ELF-1 (cell line): ENCODE measurements at places on chromosomes 4 and X.

- DNase-seq = no peak
Observed at GRCh38 chr4:108758498-108758897, 4.4 kb downstream of the ETNPPL start.

DNA sequence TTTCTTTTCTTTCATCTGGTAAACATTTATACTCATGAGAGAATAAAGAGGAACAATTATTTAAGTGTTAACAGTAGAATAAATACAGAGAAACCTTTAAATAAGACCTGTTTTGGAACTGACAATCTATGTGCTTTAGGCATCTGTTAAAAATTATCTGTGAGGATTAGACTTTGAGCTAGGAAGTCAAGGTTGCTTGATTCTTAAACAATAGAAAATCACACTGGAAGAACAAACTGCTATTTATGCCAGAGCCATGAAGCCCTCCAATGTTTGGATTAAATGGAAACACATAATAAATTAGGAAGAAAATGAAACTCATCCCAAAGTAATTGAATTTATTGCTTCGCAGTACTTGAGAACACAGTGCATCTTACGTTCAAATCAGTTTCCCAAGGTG, 207.2 kb upstream of the NPY2R start:
- DNase-seq = no peak

- DNase-seq = no peak
Observed at GRCh38 chr4:81664079-81664478, 192.4 kb upstream of the RASGEF1B start.

- no peak for DNase-seq
Observed at GRCh38 chr4:24321131-24321530, 263.2 kb downstream of the DHX15 start.

GRCh38 chr4:121800638-121800960, 524 bp upstream of the EXOSC9 start:
- no peak for DNase-seq

DNA sequence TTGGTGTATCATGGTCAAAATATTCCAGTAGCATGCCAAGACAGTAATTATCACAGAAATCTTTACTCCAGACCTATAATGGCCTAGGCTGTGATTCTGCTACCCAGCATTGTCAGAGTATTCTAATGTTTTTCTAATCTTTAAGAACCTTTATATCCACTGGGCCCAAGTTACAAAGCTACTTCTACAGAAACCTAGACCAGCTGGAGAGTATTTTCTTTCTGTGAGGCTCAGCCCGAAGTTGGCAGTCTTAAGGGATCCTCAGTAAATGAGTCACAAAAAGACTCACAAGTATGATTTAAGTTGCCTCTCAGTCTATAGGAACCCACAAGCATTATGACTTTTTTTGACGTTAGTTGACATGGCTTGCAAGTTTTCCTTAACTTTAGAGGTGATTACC, 638.5 kb upstream of the FAM241A start:
- DNase-seq = no peak

GRCh38 chrX:123206176-123206575, 22.1 kb downstream of the GRIA3 start:
- DNase-seq = no peak

GRCh38 chrX:120302434-120302833, 8.8 kb downstream of the TMEM255A start:
- DNase-seq = peak; percentile 81

DNA sequence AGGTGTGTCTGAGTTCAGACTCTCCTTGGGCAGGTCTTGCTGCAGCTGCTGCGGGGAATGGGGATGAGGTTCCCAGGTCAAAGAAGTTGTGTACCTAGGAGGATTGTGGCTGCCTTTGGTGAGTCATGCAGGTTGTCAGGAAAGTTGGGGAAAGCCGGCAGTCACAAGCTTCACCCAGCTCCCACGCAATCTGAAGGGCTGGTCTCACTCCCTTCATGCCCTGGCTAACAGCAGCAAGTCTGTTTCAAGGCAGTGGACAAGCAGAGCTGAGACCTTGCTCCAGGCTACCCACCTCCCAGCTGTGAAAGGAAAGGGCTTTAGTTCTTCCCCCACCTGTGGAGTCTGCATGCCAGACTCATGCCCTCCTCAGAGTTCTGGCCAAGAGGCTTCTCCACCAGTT, 287.2 kb downstream of the DTHD1 start:
- peak; percentile 5 for DNase-seq

GRCh38 chr4:139826426-139826825, 160.8 kb downstream of the MGST2 start:
- DNase-seq = no peak

DNA sequence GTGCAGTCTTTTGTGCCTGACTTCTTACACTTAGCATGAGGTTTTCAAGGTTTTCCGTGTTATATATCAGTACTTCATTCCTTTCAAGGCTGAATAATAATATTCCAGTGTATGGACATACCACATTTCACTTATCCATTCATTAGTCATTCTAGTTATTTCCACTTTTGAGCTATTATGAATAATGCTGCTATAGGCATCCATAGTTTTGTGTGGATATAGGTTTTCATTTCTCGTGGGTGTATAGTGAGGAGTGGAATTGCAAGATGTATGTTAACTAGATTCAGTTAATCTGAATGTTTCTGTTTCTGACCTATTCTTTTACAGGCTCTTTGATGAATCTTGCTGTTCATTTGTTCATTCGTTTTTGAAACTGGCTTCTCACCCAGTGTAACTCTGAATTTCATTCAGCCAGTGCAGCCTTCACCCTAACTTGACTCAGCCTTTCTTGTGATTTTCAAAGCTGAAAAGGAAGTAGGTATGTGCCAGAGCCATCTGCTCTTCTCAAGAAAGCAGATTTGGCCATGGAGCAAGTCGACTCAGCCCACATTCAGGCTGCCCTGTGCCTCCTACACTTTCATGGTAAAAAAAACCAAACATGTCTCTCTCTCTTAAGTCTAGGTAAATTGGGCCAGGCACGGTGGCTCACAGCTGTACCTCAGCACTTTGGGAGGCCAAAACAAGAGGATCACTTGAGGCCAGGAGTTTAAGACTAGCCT, 56.3 kb upstream of the NOCT start:
- no peak for DNase-seq

GRCh38 chr4:157035471-157035870, 40.5 kb upstream of the GLRB start:
- no peak for DNase-seq

DNA sequence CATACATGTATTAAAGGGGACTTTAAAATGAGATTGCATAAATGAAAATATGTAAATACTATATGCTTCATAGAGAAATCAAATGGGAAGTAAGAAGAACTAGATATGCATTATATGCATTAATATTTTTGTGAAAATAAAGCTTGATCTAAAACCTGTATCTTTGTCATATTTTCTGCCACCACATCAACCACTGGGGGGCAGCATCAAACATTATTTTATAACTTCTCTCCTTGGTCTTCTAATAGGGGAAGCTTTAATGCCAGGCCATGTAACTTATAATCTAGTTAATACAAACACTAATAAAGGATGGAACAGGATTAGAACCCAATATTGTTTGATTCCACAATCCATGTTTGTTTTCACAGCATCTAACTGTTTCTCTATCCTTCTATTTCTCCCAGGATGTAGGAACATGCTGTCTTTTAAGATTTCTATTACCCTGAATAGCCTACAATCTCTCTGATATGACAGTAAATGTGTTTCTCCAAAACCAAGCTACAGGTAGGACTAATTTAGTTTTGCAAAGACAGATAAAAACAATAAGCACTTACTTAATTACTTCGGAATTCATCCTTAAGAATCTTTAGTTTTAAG, 10.0 kb downstream of the QRFPR start:
- no peak for DNase-seq

- DNase-seq = no peak
Observed at GRCh38 chr4:66028668-66029067, 358.4 kb upstream of the EPHA5 start.

GRCh38 chrX:97050392-97050791, 166.7 kb downstream of the RPA4 start:
- no peak for DNase-seq

DNA sequence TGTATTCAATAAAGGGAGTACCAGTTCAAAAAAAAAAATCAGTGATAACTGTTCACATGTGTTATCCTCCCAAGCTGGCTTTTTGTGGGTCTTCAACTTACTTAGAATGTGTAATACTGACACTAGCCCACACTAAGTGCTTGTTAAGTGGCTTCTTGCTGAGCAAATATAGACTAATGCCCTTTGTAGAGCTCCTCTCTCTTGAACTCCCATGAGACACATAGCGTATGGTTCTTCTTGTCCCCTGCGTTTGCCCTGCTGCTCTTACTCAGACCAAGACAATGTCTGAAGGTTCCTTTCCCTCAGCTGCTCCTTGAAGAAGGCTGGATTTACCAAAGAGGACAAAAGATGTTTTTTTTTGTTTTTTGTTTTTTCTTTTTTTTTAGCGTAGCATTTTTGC, 110.9 kb downstream of the FRAS1 start:
- no peak for DNase-seq

DNA sequence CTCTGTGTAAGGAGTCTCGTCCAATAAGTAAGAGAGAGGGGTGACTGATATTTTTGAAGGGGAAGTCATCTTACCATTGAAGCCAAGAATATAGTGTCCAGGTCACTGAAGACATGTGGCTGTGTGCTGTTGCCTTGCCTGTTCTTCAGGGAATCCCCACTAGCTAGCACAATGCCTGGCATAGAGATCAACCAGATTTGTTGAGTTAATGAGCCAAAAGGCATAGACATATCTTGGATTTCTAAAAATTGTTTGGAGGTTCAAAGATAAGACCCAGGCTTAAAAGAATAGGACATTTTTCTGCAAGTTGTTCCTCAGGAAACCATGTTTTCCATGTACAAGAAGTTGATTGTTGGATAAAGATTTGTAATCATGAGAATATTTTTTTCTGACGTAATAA, 119.3 kb upstream of the DKK2 start:
- no peak for DNase-seq

DNA sequence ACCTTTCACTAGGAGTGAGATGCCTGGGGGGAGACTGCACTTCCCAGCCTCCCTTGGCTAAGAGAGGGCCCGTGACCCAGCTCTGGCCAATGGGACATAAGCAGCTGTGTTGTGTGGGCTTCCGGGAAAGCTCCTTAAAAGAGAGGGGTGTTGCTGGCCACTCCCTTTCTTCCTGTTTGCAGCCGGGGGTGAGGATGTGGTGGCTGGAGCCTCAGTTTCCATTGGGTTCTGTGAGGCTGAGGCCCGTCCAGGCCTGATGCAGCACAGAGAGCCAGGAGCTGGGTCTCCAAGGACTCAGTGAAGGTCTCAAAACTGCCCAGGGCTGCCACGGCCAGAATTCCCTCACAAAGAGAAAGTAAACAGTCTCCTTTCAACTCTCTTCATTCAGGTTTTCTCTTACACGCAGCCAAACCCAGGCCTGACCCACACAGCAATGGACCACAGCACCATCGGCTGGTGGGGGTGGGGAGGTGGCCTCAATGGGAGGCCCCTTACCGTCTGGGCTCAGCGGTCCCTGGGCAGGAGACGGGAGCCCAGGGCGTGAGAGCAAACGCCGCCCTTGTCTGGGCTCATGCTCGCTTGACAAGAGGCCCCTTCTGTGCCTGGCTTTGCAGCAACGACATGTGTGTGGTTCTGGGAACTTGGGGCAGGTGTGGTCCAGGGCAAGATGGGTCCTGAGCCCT, 6.6 kb downstream of the NKX1-1 start:
- peak; percentile 18 for DNase-seq

- DNase-seq = no peak
Observed at GRCh38 chr4:112938461-112939058, 110.9 kb upstream of the ANK2 start.

GRCh38 chr4:2484185-2484584, 15.3 kb downstream of the RNF4 start:
- DNase-seq = no peak

- no peak for DNase-seq
Observed at GRCh38 chrX:8075636-8076035, 95.4 kb downstream of the VCX2 start.

DNA sequence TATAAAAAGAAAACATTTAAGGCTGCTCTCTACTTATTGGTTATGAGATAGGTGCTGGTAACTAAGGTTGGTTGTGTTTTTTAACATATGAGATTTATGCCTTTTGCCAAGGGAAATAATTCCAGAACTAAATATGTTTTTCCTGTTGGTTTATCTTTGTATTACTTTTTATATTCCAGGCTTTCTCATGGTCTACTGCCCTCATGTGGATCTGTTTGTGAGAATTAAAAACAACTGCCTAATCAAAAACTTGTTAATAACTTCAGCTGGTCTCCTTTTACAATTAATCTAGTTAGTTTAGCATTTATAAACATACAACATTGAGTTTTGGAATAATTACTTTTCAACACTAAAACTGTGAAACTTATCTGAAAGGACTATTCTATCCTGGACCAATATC, 1208.3 kb downstream of the ADGRL3 start:
- DNase-seq = no peak

- DNase-seq = peak; percentile 53
Observed at GRCh38 chrX:23900220-23900797, 7.4 kb downstream of the APOO start.

GRCh38 chr4:68498413-68499007, 51.2 kb downstream of the TMPRSS11E start:
- DNase-seq = peak; percentile 32

DNA sequence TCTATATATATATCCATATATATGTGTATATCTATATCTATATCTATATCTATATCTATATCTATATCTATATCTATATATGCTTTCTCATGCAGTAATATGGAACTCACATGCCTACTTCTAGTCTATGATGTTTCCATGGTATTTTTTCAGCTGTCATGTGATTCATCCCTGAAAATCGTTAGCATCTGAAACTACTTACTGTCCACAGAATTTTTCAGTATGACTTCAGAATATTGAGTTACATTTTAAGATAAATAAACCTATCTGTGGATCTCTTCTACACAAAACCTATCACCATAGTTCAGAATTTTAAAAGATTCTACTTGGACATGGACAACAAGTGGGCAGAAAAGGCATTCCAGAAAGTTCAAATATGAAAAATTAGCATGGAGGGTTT, 855.1 kb upstream of the INTU start:
- DNase-seq = no peak

DNA sequence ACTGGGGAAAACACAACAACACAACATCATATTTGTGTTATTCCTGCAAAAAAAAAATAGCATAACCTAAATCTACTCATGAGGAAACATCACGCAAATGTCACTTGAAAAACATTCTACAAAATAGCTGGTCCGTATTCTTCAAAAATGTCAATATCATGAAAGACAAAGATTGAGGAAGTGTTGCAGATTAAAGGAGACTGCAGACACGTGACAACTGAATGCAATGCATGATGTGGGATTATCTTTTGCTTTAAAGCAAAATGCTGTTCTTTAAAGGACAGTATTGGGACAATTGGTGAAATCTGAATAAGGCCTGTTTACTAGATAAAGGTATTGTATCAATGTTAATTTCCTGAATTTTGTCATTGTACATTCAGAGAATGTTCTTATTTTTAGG, 157.7 kb downstream of the SMIM20 start:
- DNase-seq = no peak
